ENCODE measurements at places on chromosomes 2 and 18.

DNA sequence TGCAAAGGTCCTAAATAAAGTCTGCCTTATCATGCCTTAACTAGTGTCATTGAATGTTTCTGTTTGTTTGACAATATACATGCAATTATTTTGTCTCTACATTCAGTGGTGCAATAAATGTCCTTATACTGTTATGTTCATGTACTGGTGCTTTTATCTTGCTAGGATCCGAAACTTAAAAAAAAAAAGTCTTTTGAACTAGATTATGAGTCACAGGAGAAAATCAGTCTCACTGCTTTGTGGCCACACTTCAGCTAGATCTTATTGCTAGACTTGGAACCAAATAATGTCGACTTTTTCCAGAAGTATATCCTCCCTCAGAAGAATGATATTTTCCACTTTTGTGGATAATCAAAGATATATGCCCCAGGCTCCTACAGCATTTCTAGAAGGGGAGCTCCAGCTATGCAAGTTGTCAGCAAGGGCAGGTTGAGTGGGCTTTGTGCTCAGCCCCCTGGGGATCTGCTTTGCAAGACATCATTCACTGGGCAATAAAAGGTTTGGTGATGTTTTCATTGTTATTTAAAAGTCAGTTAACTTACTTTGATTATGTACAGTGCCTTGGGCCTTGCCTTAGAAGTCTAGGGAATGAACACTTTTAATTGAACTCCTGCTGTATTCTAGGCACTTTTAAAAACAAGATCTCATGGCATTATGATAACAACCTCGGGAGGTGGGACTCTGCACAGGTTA lies 157.1 kb upstream of the LRRTM1 start:
- no peak for DNase-seq

DNA sequence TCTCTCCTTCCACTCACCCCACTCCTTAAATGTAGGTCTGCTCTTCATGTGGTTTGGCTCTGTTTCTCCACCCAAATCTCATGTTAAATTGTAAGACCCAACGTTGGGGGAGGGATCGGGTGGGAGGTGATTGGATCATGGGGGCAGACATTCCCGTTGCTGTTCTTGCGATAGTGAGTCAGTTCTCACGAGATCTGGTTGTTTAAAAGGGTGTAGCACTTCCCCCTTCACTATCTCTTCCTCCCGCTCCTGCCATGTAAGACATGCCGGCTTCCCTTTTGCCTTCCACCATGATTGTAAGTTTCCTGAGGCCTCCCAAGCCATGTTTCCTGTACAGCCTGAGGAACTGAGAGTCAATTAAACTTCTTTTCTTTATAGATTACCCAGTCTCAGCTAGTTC lies 1044.5 kb upstream of the POU3F3 start:
- peak; percentile 56 for DNase-seq

- peak; percentile 98 for DNase-seq
These were observed 5.0 kb upstream of the SERPINB2 start for GRCh38 chr18:63882333-63883141.

DNA sequence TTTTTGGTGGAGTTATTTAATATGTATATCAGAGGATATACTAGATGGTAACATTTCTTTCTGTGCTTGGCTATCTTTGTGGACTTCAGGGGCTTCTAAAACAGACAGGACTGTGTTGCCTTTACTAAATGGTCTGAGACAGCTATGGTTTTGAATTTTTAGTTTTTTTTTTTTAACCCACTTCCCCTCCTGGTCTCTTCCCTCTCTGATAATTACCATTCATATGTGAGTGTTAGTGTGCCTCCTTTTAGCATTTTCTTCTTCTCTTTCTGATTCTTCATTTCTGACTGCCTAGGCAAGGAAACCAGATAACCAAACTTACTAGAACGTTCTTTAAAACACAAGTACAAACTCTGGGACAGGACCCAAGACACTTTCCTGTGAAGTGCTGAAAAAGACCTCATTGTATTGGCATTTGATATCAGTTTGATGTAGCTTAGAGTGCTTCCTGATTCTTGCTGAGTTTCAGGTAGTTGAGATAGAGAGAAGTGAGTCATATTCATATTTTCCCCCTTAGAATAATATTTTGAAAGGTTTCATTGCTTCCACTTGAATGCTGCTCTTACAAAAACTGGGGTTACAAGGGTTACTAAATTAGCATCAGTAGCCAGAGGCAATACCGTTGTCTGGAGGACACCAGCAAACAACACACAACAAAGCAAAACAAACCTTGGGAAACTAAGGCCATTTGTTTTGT lies 52.7 kb downstream of the SMAD4 start:
- DNase-seq, result peak; percentile 15

- peak; percentile 85 for DNase-seq
These were observed 15.6 kb upstream of the INO80C start for GRCh38 chr18:35513181-35513936.

GRCh38 chr2:187124529-187124928 lies 275.6 kb upstream of the ZSWIM2 start:
- DNase-seq, result no peak

DNA sequence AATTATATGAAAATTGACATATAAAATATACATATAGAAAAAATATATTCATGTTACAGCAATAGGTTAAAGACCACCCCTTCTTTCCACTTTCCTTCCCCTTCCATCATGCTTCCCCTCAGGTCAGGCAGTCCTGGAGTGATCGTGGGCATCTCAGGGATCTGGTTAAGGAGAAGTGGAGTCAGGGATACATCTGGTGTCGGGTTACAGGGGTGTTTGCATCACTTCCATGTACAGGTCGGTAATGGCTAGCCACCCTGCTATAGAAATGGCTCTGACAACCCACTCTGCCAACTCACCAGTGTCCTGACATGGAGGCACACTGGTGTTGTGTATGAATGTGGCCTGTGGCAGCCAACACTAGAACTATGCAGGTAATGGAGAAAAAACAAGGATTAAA lies 36.3 kb upstream of the LGALSL start:
- no peak for DNase-seq

- DNase-seq, result no peak
These were observed 431.1 kb downstream of the ZEB2 start for GRCh38 chr2:144088863-144089262.

DNA sequence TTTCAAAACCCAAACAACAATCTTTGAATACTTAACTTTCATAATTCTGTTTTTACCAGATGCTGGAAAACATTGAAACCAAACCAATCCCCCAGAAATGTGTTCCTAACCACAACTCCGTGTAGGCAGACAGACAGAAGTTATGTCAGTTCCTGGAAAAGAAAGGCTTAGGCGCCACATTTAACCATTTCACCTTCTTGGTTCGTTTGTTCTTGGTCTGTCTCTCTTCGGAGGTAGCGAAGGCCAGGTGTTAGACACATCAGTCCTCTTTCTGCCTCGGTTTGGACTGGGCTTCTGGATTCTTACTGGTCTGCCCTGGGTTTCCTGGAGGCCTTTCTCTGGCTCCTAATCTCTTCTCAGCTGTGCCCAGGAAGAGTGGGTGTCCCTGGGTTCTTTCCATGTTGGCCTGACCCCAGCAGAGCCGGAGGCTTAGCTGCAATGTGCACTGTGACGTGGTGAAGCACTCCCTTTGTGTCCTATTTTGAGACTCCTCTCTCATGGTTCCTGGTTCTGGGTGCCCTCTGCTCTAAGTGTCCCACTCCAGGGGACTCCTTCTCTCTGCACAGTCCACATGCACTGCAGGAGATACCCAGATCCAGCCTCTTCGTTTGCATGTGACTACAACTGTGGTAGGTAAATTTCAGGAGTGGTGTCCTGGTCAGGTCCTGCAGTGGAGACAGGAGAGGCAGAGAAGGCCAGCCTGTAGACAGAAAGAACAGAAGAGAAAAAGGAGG lies 23.1 kb upstream of the RAB31 start:
- DNase-seq, result peak; percentile 65

DNA sequence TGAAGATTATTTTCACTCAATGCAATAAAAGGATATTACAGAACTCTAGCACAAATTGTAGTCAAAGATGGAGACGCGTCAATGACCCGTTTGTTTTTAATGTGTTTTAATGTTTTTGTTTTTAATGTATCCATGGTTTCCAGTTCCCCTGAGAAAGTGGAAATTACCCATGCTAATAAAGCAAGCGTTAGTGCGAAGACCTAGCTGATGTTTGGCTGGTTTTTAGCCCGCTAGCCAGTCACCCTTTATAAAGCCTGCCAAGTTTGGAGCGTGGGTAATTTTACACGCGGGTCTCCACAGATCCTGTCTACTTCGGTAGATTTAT lies 430 bp upstream of the CHMP1B start:
- no peak for DNase-seq

DNA sequence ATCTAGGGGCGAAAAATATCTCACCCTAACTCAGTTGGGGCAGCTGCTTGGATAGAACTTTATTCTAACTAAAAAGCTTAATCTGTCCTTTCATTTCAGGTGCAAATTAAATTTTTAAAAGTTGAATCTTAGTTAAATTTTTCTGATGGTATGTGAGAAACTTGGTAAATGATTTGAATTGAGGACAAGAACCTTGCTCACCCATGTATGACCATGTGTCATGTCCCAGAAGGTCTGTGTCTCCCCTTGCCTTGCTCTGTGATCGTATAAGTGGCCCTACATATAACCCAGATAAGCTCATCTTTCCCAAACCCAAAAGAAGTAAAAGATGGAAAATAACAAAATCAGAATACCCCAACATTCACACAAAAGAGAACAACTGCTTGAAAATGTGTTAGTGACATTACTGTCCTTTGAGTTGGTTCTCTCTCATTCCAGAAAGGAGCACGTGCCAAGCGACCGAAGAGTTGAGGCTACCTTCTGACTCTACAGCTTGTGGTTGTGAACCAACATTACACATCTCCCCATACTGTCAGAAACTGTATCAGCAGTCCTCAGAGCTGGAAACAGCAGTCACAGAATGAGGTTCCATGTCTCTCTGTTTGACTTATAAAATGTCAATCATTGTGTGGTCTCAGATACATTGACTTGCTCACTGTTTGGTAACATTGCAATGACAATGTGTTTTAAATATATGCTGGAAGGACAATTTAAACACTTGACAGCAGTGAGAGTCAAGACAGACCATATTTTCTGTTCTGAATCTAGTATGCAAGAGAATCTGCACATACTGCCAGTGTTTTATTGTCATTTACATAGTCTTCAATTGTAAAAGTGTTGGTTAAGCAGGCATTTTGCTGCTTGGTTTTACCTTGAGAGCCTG lies 46.3 kb upstream of the TANK start:
- no peak for DNase-seq

- peak; percentile 81 for DNase-seq
These were observed at the start of gene PDE11A for GRCh38 chr2:178072383-178073301. Gene PDE11A (minus strand): TSS chr2:178072777. CDS start chr2:178072437, 340 bp downstream.

GRCh38 chr18:53752781-53753367 lies 471.6 kb downstream of the MBD2 start:
- DNase-seq, result no peak

- DNase-seq, result peak; percentile 91
These were observed 176.6 kb downstream of the EN1 start for GRCh38 chr2:118670838-118671237.

- DNase-seq, result no peak
These were observed 297.8 kb upstream of the SESTD1 start for GRCh38 chr2:179562330-179562885.

DNA sequence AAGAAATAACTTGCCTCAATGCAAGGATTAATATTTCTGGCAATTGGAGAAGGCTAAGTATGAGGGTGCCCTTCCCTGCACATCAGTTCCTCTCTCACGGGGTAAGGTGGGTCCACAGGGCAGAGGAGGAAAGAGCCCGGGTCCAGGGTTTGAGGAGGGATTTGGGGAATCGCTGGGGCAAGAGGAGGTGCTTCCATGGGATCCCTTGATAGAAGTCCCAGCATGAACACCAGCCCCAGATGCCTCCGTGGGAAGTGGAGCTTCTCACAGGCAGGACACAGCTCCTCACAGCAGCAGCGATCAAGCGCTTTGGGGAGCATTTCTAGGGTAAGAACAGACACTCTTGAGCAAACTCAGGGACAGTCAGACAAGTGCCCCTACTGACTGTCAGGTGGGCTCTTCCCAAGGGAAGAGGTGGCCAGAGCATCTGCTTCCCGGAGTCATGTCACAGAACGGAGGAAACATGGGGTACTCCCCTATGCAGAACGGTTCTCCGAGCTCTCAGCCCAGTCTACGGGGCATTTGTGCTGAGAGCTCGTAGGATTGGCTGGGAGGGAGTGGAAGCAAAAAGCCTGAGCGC lies 218.9 kb upstream of the ARL4C start:
- no peak for DNase-seq

GRCh38 chr2:202460119-202460518 lies 84.0 kb downstream of the BMPR2 start:
- DNase-seq, result no peak

Data from fibroblast of skin of right biceps (primary cell).